ENCODE measurements at places on chromosomes 2 and 18.
A peak's percentile ranks its signal among the peaks of the same experiment; 100 is the strongest.

DNA sequence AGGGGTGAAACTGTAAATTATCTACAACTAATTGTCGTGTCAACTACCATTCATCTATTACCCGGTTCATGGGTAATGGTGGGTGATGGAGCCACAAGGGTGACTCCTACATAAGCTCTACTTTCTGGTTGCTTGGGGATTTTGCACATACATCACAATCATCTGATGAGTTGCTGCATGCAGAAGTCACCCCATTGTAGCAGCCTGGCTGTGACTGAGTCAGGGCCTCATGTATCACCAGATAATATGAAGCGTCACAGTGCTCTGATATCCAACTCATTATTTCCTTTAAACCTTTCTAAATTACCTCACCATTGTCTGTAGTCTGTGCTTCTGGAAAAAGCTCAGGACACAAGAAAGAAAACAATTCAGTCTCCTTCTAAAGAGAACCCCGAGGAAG is 32.4 kb upstream of the GORASP2 start:
- DNase-seq: no peak

DNA sequence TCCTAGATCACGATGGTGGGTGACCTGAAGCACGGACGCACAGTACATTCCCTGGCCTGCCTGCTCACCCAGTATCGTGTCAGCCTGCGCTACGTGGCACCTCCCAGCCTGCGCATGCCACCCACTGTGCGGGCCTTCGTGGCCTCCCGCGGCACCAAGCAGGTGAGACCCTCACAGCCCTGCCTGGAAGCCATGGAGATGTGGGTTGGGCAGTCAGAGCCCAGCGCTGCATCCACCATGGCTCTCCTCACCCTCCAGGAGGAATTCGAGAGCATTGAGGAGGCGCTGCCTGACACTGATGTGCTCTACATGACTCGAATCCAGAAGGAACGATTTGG is 20.3 kb downstream of the SLC30A3 start:
- DNase-seq: no peak

DNA sequence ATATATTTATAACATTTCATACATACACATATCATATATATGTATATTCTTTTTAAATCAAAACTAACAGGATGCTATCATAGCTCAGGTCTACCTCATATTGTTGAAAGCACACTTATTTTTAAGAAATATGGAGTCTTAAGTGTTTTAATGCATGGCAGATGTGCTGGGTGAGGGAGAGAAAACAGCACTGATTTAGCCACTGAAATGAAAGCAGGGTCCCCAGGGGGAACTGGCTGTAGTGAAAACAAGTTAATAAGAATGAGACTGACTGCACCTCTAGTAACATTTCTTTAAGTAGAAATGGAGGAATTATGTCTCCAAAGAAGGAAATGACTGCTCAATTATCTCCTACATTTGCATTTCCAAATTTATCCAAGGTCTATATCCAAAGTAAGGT is 857.8 kb downstream of the DCDC2C start:
- no peak for DNase-seq

DNA sequence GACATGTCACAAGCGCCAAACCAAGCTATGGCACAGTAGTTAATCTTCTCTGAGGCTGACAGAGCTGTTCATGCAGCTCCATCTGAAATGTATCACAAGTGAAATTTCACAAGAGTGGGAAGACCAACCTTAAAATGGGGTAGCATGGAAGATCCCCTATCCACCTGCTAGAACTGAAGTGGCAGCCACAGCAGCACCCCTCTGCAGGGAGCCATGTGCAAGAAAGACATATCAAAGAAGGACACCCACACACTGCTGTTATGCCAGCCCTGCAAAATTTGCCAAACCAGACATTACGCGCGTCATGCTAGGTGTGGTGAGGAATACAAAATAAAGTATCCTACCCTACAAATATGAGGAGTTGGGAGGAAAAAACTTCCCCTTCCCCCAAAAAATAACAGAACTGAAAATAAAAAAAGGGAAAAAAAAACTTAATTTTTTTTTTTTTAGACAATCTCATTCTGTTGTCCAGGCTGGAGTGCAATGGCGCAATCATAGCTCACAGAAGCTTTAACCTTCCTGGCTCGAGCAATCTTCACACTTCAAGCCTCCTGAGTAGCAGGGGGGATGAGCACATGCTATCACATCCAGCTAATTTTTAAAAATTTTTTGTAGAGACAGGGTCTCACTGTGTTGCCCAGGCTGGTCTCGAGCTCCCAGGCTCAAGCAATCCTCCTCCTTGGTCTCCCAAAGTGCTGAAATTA is 76.2 kb downstream of the STK39 start:
- no peak for DNase-seq

- DNase-seq: no peak
These were observed 136.2 kb upstream of the CDCA7 start for GRCh38 chr2:173218326-173219056.

DNA sequence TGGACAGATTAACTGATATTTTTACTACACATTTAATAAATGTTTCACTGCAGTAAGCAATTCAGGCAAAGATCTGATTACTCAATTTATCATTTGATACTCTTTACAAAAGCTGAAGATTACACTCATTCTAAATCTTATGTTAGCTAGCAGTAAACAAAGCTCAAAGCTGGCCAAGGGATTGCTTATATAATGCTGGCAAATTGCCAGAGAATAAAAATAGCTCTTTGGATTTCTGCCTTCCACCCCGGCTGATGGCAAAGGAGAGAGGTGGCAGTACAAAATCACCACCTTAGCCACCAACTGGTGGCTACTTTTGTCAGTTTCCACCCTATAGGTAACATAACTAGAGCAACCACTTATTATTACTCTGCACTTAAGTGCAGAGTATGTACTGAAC is 320.5 kb downstream of the FSIP2 start:
- peak; percentile 60 for DNase-seq

GRCh38 chr2:166170356-166170755 is 42.5 kb upstream of the SCN1A start:
- no peak for DNase-seq

DNA sequence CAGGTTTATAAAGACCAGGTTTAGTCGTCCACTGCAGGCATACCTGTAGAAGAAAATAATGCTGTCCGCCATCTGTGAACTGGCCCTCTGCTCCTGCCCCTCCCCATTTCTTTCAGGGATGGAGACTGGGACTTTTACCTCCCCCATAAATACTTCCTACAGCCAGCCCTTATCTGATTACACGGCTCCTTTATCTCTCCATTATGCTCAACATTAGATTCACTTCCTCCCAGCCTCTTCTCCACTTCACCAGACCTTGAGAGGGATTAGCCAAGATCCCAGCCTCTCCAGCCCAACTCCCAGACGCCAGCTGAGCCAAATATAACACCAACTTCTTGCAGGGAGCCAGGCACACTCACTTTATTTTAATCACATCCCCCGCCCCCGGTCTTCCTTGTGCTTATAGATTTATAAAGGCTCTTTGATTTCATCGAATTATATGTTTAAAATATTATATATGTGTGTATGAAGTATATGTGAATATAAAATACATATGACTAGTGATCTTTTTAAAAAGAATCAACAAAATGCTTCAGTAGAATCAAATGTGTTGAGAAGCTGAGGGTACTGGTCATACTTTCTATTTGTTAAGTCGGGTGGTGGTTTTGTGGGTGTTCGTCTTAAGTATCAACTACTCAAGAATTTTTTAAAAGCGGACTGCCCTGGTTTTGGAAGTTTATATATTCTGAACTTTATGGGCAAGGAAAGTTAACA is 81.0 kb downstream of the SPRED2 start:
- no peak for DNase-seq

- DNase-seq: no peak
These were observed 323.9 kb upstream of the ID2 start for GRCh38 chr2:8357738-8358518.

- DNase-seq: no peak
These were observed 79.1 kb downstream of the ARHGEF4 start for GRCh38 chr2:130915595-130916437.

- DNase-seq: no peak
These were observed 89.4 kb upstream of the TAF1B start for GRCh38 chr2:9753665-9754531.

All from fibroblast of gingiva (primary cell).